Posterior vena cava (tissue), 2 donors: ENCODE measurements at places on chromosomes 13 and 19. TPM values are rescaled to one million over a fixed set of nuclear protein-coding genes. Genes with fewer than 3 reads are reported as not detected.
A peak's percentile ranks its signal among the peaks of the same experiment; 100 is the strongest.

The ZNF606 gene
- 10.1 TPM for total RNA-seq

The P2RY11 gene
- total RNA-seq, result 6.5 TPM

The REEP6 gene
- 0.33 TPM for total RNA-seq

The SPTBN4 gene
- total RNA-seq, result 1.7 TPM

The ZNF99 gene
- total RNA-seq, result 0.19 TPM

The DACT3 gene
- 122 TPM for total RNA-seq

The PRR22 gene
- total RNA-seq, result 1.00 TPM

The PSG7 gene
- not detected for total RNA-seq

The TDRD12 gene
- 0.24 TPM for total RNA-seq

The TMC4 gene
- total RNA-seq, result 1.4 TPM

DNA sequence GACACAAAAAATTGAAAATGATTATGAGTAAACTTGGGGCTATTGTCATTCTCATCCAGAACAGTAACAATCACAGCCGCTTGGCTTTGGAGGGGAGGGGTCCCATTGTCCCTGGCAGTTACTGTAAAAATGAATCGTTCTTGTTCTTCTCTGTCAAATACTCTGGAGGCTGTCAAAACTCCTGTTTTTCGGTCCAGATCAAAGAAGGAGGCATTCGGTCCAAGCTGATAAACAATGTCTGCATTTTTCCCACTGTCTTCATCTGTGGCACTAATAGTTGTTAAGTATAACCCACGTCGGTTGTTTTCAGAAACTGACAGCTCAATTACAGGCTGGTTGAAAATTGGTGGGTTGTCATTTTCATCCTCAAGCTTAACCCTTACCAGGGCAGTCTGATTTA, 3.4 kb downstream of the PCDH9 start:
- DNase-seq, result no peak

- no peak for DNase-seq
Measured at GRCh38 chr13:66111628-66112027, 1118.5 kb downstream of the PCDH9 start.

- peak; percentile 98 for DNase-seq
Measured at GRCh38 chr19:16897029-16897855, 8.4 kb downstream of the F2RL3 start.

GRCh38 chr19:2567580-2567979, 91.7 kb downstream of the GADD45B start:
- peak; percentile 92 for DNase-seq

GRCh38 chr13:23087880-23088279, 92.9 kb upstream of the SGCG start:
- no peak for DNase-seq

DNA sequence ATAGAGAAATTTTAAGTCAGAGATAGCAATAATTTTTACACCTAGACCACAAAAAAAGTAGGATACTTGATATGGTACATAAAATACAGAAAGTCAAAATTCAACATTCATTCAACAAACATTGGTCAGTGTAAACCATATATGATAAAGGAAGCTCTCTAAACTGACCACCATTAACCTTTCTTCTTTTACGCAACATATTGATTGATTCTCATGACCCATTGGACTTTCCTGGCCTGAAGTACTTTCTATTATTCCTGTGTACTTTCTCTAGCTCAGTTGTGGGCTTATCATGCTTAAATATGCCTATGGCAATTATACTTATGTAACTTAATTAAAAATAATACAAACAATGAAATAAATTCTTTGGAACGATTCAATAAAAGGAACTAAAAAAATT, 10.7 kb downstream of the PIBF1 start:
- no peak for DNase-seq

DNA sequence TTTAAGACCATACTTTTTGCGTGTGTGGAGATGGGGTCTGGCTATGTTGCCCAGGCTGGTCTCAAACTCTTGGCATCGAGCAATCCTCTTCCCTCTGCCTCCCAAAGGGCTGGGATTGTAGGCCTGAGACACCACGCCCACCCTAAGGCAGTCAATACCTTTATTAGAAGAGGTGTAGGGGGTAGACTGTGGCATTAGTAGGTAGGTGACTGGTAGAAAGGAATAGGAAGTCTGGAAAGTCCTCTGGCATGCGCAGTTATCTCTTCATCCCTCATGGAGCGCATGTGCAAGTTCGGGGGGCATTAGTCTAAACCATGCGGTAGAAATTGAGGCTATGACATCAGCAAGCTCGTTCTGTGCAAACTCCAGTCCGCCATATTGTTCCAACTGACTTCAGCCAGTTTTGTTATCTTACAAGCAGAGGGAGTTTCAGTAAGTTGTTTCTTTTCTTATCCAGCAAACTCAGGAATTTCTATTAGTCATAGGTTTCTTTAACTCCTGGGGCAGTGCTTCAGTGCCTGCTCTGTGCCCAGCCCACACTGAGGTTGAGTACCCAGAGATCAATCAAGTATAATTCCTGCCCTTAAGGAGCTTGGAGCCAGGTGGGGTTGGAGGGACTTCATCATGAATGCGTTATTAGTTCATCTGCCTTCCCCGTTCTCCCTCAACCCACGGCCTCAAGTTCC, 7.3 kb upstream of the RANBP3 start:
- DNase-seq, result no peak

DNA sequence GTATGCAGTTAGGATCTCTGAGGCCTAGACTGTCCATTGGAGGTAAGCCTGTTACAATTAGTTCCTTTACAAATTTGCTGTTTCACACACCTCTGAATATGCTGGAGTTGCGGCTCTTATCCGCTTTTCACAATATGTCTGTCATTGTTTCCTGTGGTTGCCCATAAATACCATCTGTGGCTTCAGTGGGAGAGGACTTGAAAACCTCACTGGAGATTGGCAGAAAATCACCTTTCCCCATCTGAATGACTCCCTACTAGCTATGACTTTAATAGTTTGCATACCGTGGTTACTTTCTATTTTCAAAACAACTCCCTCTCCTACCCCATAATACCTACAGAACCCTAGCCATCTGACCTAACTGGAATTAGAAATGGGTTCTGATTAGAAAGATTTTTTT, 454.3 kb downstream of the PCDH17 start:
- DNase-seq, result no peak

- no peak for DNase-seq
Measured at GRCh38 chr13:94946039-94946438, 233.7 kb upstream of the SOX21 start.

GRCh38 chr19:45104658-45105349, 11.8 kb downstream of the PPP1R37 start:
- DNase-seq, result no peak

- DNase-seq, result no peak
Measured at GRCh38 chr19:33953592-33953991, 156.9 kb downstream of the KCTD15 start.

DNA sequence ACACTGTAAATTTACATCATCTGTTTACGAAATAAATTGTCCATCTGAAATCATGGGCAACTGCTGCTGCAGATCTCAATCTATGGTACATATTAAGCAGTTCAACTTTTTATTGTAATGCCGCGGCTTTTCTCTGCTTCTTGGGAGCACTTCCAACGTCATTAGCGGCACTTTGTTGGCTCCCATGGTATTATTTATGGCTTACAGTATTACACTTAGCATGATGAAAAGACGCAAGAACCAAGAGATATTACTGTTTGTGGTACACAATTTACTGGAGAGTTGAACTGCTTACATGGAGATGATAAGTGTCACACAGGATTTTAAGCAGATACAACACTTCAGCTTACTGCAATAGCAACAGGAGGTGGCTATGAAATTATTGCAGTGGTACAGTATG, 442.1 kb downstream of the PCDH20 start:
- DNase-seq, result no peak

GRCh38 chr13:107348925-107349324, 781.0 kb upstream of the ARGLU1 start:
- DNase-seq, result no peak

DNA sequence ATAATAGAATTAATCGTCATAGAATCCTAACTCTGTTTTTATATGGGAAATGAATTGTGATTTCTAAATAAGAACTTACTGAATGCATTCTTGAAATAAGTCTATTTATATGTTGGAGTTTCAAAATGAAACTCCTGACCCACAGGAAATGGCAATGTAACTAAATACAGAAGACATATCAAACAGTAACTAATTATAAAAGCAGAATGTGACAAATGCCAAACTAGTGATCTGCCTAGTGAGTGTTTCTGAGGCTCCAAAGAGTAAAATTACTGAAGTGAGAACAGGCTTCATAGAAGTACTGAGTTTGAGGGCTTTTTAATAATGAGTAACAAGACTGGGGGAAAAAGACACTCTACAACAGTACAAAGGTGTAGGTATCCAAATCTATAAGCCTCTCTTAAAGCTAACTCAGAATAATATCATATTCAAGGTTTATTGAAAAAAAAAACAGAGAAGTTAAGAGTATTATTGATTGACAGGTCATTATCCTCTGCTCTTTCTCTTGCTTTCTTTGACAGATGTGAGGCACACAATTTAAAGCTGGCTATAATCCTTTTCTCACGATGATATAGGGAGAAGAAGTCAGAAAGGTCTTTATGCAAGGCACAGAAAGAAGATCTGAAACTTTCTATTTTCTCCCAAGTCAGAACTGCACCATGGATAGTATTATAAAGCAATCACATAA, 17.4 kb upstream of the ATXN8OS start:
- DNase-seq, result no peak

DNA sequence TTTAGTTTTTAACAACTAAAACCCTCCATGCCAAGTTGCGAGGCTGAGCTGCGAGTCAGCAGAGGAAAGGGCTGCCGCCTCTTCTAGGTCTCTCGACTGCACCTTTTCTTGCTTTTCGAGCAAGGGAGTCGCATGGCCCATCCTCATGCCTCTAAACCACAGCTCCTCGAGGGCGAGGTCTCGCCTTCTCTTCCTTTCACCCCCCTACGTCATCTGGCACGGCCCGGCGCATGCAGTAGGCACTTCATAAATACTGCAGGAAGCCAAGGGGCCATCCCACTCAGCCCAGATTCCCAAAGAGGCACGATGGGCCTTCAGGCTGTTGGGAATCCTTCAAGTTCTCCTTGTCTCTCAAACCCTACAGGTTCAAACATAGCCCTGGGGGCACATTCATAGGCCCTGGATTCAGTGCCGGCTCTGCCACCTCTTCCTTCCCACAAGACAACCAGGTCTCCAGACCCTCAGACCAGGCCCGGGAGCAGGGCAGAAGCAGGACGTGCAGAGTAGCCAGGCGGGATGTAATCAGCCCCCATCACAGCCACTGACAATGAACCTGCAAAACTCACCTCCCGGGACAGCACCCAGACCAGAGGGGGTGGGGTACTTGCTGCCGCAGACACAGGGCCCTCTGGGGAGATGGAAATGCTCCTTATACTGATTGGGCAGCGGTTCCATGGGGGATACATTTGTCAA, 41.7 kb downstream of the GGACT start:
- no peak for DNase-seq

GRCh38 chr13:66809485-66809884, 420.7 kb downstream of the PCDH9 start:
- DNase-seq, result no peak

- no peak for DNase-seq
Measured at GRCh38 chr19:28686756-28687155, 526.2 kb downstream of the UQCRFS1 start.

DNA sequence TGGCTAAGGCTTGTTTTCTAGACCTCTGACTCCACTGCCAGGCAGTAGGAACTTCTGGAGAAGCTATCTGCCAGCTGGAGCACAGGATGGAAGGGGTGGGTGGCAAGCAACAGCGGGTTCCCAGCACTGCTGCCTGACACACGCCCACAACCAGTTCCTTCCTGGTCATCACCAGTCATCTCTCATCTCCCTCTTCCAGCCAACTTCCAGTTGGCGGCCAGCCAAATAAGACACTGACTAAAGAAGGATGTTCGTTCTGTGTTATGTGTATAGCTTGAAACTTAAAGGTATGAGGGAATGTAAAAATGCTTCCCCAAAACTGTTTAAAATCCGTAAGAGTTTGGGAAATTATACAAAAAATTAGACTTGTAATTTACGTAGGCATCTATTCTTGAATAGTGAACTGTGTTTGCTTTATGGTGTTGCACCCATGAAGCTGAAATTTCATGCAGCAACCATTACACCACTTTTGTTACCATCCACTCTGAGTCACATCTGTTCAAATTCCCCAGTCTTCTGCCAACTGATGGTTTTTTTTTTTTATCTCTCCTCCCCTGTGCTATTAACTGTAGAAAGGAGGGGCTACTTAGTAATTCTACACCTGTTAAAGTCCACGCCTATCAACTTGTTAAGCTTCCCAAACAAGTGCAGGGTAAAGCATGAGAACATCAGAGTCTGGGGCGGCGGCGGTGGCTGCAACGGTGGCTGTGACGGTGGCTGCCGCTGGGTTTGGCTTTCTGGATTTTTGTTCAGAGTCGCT, 86.2 kb upstream of the FRY start:
- DNase-seq, result peak; percentile 92

- peak; percentile 73 for DNase-seq
Measured at GRCh38 chr13:112966776-112967175, 2.2 kb upstream of the MCF2L start.

DNA sequence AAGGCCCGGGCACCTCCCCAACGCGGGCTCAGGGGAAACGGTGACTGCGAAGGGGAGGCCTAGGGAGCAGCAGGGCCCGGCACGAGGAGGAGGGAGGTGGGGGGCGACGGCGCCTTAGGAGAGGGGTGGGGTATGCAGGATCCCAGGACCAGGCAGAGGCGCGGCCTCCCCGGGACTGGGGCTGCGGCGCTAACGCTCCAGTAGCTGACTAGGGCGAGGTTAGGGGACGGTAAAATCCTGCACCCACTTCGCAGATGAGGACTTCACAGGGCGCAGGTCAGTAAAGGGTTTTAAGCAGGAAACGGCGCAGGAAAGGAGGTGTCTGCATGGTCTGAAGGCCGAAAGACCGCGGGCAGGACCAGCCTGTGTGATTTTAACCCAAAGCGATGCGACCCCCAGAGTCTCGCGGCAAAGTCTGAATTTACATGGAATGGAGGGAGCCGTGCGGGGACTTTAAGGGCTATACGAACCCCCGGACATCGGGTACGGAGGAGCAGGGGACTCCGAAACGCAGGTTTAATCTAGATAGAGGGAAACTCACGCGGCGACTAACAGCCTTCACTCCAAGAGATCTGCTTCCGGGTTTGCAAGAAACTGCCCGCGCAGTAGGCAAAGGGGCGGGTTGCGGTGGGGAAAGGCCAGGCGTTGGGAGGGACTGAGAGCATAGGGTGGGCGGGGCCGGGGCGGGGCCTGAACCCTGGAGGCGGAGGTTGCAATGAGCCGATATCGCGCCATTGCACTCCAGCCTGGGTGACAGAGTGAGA, at the start of gene ZNF665:
ZNF665 (minus strand) TSS at position 588 of the 764 bp plus-strand sequence. CDS start 10,460 bp downstream, outside the sequence.
- peak; percentile 97 for DNase-seq

DNA sequence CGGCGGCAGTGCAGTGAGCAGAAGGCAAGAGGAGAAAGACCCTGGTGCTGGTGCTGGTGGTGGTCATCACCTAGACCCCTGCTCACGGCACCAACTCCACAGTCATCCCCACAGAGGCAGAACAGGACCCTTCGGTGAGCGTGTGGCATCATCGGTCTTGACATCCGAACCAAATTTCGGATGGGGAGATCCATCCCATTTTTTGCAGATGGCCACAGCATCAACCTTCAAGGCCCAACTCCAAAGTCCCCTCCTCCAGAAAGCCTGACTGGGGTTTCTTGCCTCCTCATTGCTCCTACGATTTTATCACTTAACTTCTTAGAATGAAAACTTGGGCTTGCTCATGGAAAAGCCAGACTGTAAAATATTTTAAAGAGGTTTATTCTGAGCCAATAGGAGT, 8.7 kb upstream of the KLK12 start:
- DNase-seq, result no peak

GRCh38 chr19:39480337-39481228, at the start of gene TIMM50:
TSS of gene TIMM50 (plus strand) at chr19:39480838. CDS start at chr19:39480854, 16 bp downstream.
- DNase-seq, result peak; percentile 99

GRCh38 chr13:101970341-101970740, 431.5 kb downstream of the FGF14 start:
- no peak for DNase-seq
